Skeletal muscle cell (primary cell): ENCODE measurements at places on chromosomes 11 and 22.

DNA sequence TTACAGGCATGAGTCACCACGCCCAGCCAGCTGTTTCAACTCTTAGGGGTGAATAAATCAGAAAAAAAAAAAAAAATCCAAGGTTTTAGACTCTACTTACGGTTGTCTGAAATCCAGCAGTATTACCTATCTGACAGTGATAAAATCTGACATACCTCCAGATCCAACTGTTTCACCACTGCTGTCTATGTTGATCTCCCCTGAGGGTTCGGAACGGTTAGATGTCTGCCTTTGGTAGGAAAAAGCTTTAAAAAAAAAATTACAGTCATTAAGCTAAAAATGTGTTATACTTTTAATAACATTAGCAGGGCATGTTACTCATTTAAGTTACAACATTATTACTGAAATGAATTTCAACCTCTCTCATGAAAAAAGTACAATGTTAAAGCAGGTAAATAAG, 21.1 kb downstream of the NCAPD3 start:
- no peak for DNase-seq

- DNase-seq: no peak
Measured at GRCh38 chr11:104328512-104328907, 164.6 kb upstream of the PDGFD start.

DNA sequence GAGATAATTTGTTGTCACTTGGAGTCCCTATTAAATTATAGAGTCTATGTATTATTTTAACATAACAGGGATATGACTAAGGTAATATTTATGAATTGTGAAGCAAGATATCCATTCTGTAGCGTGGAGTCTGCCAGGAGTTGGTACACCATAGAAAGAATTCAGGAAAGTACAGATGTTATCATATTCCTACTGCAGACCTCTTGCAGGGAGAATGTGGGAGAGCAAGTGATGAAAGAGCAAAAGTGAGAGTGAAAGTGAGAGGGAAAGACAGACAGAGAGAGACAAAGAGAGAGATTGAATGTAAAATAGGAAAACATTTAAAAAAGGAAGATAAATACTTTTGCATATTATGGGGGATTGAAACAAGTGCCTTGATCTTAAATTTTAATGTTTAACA, 468.8 kb downstream of the CNTN5 start:
- DNase-seq: no peak

GRCh38 chr11:47467357-47467756, 18.4 kb upstream of the RAPSN start:
- DNase-seq: no peak

- peak; percentile 26 for DNase-seq
Measured at GRCh38 chr22:39388261-39389011, 11.1 kb upstream of the TAB1 start.

DNA sequence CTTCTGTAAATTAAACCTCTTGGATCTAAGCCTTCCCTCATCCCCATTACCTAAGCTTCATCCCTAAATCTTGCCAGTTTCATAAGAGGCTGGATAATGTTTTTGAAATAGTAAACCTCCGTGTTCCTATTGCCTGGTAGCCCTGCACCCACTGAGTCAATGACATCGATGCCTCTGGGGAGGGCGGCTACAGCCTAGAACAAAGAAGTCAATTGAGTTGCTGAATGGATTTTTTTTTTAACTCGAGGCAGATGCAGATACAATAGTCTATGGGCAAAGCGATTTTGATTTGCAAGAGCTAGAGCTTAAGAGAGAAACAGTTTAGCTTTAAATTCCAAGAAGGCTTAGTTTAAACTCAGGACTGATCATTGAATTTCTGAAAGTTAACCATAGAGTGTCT, 121.3 kb downstream of the NECTIN1 start:
- no peak for DNase-seq

- DNase-seq: no peak
Measured at GRCh38 chr11:10581481-10582019, 13.1 kb upstream of the LYVE1 start.

DNA sequence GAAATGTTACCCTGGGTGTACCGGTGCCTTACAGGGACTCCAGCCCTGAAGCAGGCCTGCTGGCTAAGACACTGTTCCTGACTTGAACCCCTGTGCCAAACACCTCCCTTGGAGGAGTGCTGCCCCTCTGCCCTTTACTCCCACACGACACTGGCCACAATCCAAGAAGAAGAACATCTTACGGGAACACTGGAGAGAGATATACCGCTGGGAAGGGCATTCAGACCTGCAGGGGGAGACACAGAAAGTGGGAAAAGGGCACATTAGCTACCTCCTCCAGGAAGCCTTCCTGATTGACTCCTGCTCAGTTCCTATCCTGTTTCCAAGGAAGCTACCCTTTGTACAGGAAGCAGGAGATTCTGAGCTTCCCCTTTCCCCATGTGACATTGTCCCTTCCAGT, 18.7 kb downstream of the TMPRSS13 start:
- DNase-seq: no peak

GRCh38 chr22:23282089-23282501, 101.8 kb downstream of the BCR start:
- DNase-seq: no peak

GRCh38 chr22:23283591-23284503, 103.5 kb downstream of the BCR start:
- no peak for DNase-seq

GRCh38 chr11:18282626-18283025, 16.6 kb downstream of the SAA1 start:
- no peak for DNase-seq

DNA sequence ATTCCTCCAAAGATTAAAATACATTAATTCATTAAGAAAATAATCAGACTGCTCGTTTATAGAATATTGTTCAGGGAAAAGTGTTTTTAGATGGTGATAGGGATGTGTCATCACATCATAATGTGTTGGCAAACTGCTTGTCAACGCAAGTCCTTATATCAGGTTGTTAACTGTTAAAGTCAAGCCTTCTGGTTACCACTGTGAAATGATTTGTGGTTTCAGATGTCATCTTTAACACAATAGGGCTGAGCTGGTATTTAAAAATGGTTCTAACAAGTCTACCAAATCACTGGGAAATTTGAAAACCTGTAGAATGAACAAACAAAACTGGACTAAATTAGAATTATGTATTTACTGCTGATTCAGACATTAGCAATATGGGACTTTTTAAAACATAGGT, 2.4 kb upstream of the MMP13 start:
- no peak for DNase-seq

- peak; percentile 39 for DNase-seq
Measured at GRCh38 chr11:95897731-95898130, 26.2 kb downstream of the MTMR2 start.

GRCh38 chr11:124898263-124898680, 607 bp upstream of the ROBO4 start:
- peak; percentile 75 for DNase-seq

DNA sequence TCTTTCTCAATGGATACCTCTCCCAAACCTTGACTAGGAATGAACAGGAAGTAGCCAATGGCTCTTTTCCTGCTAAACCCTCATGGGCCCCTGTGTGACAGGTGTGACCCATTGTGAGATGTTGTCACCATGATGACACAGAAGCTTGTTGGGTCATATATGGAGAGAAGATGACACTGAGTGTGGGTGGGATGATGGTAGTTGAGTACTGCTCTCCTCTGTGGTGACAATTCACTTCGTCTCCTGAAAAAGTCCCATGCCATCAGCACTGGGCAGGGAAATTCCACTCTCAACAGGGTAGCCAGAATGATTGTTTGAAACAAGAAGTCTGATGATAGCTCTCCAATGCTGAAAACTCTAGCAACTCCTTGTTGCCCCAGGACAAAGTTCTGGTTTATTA, 94.0 kb upstream of the SEZ6L start:
- DNase-seq: no peak

GRCh38 chr11:73539506-73540084, 58.3 kb downstream of the FAM168A start:
- no peak for DNase-seq

- DNase-seq: no peak
Measured at GRCh38 chr11:123151366-123151765, 43.7 kb downstream of the CLMP start.

DNA sequence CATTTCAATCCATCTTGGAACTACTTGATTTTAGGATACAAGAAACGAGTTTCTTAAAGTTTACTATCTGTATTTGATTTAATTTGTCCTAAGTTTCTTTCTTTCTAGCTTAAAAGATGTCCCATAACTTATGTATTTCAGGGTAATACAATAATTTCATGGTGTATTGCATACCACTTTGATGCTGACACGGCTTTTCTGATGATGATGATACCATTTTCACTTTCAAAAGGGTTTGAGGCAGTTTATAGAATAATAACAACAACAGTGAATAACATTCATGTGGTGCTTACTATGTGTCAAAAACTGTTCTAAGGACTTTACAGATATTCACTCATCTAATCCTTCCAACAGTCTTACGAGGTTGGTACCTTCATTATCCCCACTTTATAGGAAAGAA, 33.2 kb upstream of the POU2AF1 start:
- DNase-seq: no peak

- no peak for DNase-seq
Measured at GRCh38 chr22:33357981-33358399, 299.8 kb upstream of the SYN3 start.

DNA sequence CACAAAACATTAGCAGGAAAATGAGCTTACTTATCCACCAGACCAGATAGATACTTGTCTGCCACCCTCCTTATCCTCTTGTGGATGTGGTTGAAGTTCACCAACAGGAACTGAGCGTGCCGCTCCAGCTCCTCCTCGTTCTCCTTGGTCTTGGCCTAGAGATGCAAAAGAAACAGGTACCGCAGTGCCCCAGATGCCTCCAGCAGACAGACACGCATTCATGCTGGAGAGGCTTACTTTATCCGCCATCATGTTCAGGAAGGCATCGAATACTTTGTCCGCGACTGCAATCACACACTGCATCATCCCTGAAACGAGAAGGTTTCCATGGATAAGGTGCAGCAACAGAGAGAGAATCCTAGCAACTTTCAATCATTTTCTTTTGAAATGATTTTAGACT, 21.0 kb upstream of the SERPIND1 start:
- no peak for DNase-seq

- no peak for DNase-seq
Measured at GRCh38 chr11:120659076-120659475, 147.5 kb downstream of the GRIK4 start.

DNA sequence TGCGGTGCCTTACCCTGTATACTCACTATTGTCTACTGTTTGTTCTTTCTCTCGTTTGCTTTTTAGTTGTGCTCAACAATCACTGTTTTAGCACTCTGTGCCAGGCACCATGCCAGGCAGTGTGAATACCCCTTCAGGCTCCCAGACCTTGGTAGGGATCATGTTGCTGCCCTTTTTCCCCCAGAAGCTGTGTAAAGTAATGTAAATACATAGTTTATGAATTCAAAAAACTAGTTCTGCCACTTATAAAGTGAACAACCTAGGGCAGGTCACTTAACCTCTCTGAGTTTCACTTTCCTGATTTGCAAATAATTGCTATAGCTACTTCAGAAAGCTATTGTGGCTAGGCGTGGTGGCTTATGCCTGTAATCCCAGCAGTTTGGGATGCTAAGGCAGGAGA, 81.0 kb upstream of the CTSC start:
- DNase-seq: no peak

GRCh38 chr11:117614728-117615127, 182.3 kb downstream of the DSCAML1 start:
- DNase-seq: no peak

DNA sequence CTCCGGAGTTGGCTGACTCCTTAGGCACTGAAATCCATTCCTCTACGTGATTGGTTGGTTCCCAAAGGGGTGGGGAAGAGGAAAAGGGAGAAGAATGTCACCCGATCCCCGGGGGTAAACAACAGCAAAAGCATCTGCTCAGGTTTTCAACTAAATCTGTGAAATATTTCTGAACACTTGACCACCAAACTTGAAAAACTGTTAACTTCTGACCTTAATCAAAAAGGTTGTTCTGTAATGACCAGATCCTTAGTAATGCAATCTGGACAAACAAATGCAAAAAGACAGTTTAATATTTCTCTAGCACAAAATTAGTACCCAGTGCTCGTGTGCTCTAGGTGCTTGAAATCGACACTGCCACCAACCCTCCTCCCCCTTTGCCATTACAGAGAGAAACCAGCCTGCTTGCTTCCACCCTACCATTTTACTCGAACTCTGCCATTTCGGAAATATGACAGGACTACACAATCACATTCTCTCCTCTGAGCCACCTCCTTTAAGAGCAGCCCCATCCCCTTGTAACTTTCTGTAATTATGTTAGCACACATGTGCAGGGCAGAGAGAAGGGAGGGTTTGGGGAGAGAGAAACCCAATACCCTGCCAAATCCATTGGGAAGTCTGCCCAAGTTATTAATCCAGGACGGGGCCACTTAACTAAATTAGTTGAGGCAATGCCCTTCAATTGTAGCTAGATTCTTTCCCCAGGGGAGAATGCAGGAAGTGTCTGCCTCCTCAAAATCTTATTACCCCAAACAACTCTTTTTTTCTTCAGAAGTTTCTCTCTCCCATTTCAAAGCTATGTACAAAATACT, 113.8 kb downstream of the RBFOX2 start:
- peak; percentile 74 for DNase-seq

GRCh38 chr11:45045683-45046471, 95.2 kb upstream of the TP53I11 start:
- DNase-seq: no peak

GRCh38 chr11:45851228-45851627, 4.0 kb downstream of the CRY2 start:
- no peak for DNase-seq

DNA sequence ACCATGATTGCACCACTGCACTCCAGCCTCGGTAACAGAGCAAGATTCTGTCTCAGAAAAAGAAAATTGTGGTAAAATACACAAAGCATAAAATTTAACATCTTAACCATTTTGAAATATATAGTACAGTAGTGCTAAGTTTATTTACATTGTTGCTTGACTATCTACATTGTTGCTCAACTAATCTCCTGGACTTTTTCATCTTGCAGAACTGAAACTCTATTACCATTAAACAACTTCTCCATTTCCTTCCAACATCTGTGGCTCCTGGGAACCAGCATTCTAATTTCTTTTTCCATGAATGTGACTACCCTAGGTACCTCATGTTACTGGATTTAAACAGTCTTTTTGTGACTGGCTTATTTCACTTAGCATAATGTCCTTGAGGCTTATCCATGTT, 13.5 kb upstream of the VWA5A start:
- no peak for DNase-seq

DNA sequence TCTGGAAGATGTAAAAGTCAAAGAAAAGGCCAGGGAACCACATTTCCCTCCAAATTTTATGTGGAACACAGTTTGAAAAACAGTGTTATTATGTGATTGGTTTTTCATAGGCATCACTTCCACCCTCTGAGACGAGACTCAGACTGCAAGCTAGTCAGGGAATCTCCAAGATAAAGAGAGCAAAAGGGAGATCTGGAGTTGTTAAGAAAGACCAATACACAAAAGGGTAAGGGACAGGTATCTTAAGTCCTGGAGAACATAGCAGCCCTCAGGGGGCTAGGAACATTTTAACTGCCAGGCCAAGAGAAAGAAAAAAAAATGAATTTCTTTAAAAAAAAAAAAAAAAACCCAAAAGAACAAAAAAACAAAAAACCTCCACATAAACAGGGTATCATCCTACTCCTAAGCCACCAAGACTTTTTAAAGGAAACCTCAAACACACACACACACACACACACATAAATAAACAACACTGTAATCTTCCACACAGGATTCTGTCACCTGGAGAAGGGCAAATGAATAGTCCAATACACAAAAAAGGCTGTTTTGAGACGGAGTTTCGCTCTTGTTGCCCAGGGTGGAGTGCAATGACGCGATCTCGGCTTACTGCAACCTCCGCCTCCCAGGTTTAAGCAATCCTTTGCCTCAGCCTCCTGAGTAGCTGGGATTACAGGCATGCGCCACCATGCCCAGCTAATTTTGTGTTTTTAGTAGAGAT, 44.5 kb downstream of the CELF1 start:
- DNase-seq: no peak
